ENCODE measurements at places on chromosomes 3 and 15.

DNA sequence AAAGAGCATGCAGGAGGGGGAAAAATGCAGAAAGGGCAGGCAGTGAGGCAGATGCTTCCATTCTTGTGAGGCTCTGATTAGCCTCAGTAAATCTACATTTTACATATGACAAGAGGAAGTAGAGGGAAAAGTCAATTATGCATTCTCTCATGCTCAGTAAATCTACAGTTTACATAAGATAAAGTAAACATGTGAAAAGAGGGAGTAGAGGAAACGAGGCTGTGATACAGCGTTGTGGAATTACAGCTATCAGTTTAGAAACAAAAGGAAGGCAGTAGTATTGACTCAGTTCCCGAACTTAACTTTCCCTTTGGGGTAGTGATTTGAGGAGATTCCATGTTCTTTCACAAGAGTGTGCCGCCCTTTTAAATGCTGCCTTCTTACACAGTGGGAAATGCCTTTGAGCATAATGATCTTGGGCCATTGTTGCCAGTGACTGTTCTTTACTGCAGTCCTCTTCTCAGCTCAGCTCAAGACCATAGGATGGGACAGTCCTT lies 39.3 kb downstream of the OSTN start:
- no peak for DNase-seq

GRCh38 chr3:130892759-130893375 lies 1.0 kb upstream of the ATP2C1 start:
- DNase-seq, result peak; percentile 46

GRCh38 chr3:105904251-105904650 lies 35.4 kb upstream of the CBLB start:
- DNase-seq, result no peak

DNA sequence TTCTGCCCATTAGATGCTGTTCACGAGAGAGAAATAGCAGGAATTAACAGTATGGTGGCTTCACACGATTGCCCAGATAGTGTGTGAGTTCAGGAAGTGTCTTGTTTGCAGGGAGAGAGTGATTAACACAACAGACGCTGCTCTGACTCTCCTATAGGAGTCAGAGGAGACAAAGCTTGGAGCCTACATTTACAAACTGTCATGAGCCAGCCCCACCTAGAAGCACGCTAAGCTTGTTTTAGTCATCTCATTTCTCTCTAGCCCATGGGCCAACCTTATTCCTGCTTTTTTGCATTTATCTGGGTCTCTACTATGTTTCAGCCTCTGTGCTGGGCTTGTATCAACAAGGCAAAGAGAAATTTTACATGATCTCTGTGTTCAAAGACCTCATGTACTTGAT lies 128.3 kb upstream of the BFSP2 start:
- no peak for DNase-seq
